ENCODE measurements at places on chromosomes 1 and 21. TPM values are rescaled to one million over a fixed set of nuclear protein-coding genes. Genes with fewer than 3 reads are reported as not detected.

Gene CAPN8
- 67.5 TPM for total RNA-seq

Gene TCHHL1
- total RNA-seq: not detected

GRCh38 chr1:246784621-246785493 lies 60.6 kb downstream of the SCCPDH start:
- DNase-seq: no peak

- no peak for DNase-seq
Measured at GRCh38 chr1:246544001-246544400, 22.1 kb downstream of the TFB2M start.

DNA sequence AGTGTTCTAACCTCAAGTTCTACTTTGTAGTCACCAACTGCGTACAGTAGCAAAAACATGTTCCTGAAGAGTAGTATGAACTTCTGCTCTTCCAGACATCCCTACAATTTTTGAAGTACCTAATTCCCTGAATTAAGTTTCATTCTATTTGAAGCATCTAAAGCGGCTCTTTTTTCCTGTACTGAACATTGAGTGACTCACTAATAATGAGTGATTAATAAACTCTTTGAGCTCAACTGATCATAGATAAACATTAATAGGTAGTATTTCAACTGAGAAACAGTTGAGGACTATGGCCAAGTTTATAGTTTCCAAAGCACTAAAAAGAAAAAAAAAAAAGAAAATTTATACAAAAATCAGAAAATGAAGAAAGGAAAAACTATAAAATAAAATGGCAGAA lies 683.1 kb downstream of the LTN1 start:
- DNase-seq: no peak

GRCh38 chr1:48851638-48852037 lies 74.9 kb upstream of the BEND5 start:
- DNase-seq: no peak

DNA sequence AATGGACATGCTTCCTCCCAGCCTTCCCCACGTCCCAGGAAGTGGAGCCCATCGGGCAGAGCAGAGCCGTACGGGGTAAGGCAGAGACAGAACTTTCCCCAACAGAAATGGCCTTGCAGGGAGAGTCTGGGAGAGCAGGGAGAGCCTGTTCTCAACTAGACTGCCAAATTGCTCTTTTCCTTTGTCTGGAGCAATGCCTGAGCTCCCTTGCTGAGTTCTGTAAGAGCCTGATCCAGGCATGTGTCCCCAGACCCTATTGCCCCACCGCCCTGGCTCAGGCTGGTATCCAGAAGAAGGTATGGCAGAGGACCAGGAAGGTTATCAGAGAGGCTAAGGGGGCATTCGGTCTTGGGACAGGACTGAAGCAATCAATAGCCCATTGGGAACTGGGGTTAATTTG lies 79.9 kb downstream of the TMEM53 start:
- no peak for DNase-seq

GRCh38 chr1:48936436-48936835 lies 159.7 kb upstream of the BEND5 start:
- DNase-seq: no peak

All from stomach (tissue), 19 donors.